Endodermal cell (in vitro differentiated cells): ENCODE measurements at places on chromosomes 2 and 18.

- DNase-seq: no peak
Observed at GRCh38 chr2:1306687-1307516, 106.4 kb upstream of the TPO start.

DNA sequence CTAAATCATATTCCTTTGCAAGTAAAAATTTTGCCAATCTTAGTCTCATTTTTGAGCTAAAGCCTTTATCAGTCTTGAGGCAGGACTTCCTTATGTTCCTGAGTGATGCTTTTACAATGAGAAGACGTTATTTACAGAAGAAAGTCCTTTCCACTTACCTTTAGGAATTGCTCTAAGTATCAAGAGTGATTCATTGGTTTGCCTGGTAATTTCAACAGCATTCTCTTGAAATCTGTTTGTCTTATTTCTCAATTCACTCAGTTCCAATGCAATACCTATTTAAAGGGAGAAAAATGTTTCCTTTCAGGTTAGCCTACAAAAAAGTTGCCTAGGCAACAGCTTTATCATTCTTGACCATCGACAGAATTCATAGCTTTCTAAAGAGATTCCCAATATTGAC lies 137.2 kb downstream of the LAMA1 start:
- no peak for DNase-seq

DNA sequence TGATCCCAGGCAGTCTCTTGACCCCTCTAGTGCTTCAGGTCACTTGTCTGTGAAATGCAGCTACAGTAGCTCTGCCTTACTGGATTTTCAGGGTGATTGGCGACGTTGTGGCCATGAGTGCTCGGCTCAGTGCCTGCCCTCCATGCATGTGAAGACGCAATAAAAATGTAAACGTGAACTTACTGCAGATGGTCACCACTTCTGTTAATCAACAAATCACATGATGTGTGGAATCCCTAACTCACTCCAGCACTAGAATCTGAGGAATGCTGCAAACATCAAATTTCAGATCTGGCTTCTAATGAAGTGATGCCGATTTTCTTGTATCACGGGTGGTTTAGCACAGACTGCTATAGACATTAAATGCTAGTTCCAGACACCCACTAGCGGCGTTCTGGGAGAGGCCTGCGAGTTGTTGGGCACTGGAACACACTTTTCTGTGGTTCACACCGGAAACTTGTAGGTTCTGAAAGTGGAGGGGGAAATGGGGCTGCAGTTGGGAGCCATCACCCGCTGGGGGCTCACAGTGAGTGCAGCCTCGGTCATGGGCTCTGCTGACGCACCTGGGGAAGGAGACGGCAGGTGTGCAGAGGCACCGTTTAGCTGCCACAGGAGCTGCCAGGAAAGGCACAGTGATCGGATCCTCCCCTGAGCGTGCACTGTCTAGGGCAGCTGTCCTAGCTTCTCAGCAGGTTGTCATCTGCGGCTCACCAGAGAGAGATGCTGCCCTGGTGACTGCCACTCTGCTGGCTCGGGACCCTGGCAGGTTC lies 6.5 kb downstream of the CNDP1 start:
- peak; percentile 37 for DNase-seq

DNA sequence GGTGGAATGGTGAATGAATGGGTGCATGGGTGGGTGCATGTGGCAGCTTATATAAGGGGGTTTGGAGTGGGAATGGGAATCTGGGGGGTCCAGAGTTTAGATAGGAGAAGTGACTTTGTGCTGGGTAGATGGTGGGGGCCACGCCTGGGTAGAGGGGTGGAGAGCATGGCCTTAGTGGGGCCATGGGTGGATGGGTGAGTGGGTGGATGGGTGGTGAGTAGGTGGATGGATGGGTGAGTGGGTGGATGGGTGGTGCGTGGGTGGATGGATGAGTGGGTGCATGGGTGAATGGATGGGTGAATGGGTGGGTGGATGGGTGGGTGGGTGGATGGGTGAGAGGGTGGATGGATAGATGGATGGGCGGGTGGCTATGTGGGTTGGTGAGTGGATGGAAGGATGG lies 53.9 kb downstream of the MYO7B start:
- peak; percentile 10 for DNase-seq

DNA sequence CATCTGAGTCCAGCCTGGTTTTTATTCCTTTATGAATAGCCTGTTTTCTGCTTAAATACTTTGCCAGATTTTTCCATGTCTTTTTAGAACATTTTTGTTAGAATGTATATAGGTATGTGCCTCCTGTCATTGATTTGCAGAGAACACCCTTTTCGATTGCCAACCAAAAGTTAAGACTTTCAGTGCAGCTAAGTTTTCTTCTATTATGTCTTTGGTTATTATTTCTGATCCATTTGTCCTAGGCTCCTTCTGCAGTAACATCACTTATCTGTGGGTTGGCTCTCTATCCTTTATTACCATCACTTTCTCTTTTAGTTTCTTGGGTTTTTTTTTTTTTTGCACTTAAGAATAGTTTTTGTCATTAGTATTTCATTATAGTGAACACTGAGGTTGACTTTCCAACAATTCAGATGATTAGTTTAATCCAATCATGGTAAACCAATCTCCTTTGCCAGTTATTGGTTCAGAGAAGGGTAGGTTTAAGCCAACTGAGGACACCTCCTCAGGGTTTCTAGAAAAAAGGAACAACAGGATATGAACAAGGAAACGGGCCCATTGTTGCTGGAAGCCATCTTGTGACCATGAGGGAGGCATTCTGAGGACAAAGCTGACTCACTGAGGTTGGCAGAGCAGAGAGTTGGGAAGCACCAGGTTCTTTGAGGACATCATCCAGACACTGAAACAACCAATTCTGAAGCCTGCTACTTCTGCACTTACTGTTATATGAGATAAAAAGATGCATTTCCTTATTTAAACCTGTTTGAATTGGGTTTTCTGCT lies 37.9 kb upstream of the GBX2 start:
- DNase-seq: no peak

- no peak for DNase-seq
Observed at GRCh38 chr2:109513749-109514588, 99.8 kb downstream of the SEPTIN10 start.

- DNase-seq: no peak
Observed at GRCh38 chr2:207663870-207664545, 38.8 kb upstream of the METTL21A start.

DNA sequence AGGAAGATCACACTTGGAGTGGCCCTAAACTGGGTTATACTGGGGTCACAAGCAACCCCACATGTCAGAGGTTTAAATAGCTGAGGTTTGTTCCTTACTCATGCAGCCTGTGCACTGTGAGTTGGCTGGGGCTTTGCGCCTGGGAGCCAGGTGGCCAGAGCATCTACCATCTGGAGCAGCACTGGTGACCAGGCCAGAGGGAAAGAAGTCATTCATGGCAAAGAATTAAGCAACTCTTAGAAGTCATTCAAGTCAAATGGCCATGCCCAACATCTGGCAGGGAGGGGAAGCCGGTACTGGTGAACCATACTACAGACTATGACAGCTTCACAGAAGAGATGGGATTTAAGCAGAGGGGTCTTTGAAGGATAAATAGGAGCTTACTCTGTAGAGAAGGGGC lies 90.7 kb downstream of the POLR1A start:
- DNase-seq: no peak
